Natural killer cell treated with Interleukin-12 subunit alpha and Interleukin-12 subunit beta and Interleukin-15 and Interleukin-18, amount 100 ng/mL, for 72 hours (primary cell): ENCODE measurements at places on chromosomes 5 and 9. TPM values are rescaled to one million over a fixed set of nuclear protein-coding genes. Genes with fewer than 3 reads are reported as not detected.

- H3K27me3 ChIP-seq = peaks cover 38% of the 10 kb centered on the region
- DNase-seq = no peak
- peak overlapping the region; percentile 82 for H3K4me3 ChIP-seq
- peaks cover 13% of the 10 kb centered on the region for H3K4me1 ChIP-seq
These were observed 139.3 kb downstream of the LHFPL2 start for GRCh38 chr5:78509145-78509865.

DNA sequence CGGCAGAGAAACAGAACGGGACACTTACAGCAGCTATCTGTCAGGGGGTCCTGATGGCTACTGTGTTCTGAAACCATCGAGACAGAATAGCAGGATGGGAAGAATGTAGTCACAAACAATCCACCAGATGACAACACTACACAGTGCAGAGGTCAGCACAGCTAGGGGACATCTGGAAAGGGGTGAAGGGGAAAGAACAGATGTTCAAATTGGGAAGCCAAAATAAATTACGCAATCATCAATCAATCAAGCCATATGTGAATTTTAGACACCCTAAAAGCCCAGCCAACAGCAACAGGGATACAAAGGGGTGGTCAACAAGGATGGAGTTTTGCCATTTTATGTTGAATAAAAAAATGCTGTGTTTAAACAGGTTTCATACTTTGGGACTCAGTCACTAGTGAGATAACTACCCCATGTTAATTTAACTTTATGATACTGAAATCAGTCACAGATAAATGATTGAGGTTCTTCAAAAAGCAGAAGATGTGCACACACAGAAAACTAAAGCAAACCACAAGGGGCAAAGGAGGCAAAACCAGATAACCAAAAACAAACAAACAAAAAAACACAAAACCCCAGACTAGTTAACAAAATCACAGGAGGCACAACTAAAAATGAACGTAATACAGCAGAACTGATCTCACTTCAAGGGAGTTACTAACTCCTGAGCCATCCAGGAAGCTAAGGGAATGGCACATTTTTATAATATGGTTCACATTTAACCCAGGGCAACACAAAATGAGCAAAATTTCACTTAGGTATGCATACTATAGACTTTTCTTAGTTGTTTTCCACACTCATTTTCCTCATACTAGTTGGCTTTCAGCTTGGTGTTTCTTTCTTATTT, 65.9 kb downstream of the HABP4 start:
- no peaks in the 10 kb centered on the region for H3K4me1 ChIP-seq
- no peak overlapping the region for H3K4me3 ChIP-seq
- H3K27ac ChIP-seq = no peak overlapping the region
- H3K27me3 ChIP-seq = no peaks in the 10 kb centered on the region
- DNase-seq = no peak
- no peaks in the 10 kb centered on the region for H3K36me3 ChIP-seq

Gene LHFPL2
- total RNA-seq = 1.8 TPM

Gene KIAA0825
- total RNA-seq = 5.2 TPM

GRCh38 chr9:136686534-136686793, 793 bp downstream of the AGPAT2 start:
- H3K4me1 ChIP-seq = no peaks in the 10 kb centered on the region
- H3K36me3 ChIP-seq = no peaks in the 10 kb centered on the region
- DNase-seq = no peak
- peak overlapping the region; percentile 52 for H3K4me3 ChIP-seq

GRCh38 chr5:134958755-134959154, 9.0 kb upstream of the CATSPER3 start:
- H3K4me3 ChIP-seq = no peak overlapping the region
- no peak overlapping the region for H3K27ac ChIP-seq

Gene OTULINL
- total RNA-seq = 10.7 TPM

DNA sequence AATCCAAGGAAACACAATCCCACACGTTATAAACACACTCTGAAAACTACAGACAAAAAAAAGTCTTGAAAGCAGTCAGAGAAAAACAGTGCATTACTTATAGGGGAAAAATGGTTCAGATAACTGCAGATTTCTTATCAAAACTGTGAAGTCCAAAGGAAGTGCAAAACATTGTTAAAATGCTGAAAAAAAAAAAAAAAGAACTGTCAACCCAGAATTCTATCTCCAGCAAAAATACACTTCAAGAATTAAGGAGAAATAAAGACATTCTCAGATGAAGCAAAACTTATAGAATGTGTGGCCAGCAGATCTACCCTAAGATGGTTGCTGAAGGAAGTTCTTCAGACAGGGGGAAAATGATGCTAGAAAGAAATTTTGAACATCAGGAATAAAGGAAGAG, 40.4 kb downstream of the ADAMTS2 start:
- H3K4me1 ChIP-seq = no peaks in the 10 kb centered on the region
- no peak overlapping the region for H3K27ac ChIP-seq
- no peak overlapping the region for H3K4me3 ChIP-seq
- H3K27me3 ChIP-seq = peaks cover 6% of the 10 kb centered on the region
- peaks cover 12% of the 10 kb centered on the region for H3K36me3 ChIP-seq
- DNase-seq = no peak

Gene KCTD16
- total RNA-seq = not detected

Gene ARID3C
- total RNA-seq = not detected

DNA sequence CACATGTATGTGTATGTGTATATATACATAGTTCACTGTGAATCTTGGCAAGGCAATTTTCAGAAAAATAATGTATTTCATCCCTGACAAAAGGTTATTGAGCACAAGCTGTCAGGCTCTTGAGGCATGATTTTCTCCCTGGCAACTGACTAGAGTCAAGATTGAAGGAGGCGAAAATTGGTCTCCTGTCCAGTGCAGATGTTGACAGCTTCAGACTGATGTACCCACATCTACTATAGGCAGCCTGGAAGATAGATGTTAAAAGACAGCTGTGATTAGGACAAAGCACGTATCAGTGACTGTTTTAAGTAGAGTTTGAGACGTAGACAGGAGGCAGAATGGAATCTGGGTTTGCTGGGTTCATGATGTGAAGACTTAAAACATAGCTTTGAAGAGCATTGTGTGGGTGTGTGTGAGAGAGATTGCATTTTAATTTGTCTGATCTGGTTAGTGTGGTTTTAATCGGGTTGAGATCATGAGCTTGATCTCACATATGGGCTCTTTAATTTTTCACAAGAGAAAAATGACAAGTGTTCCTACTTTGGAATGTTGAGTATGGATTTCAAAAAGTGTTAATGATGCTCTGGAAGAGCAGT, 39.1 kb downstream of the CTNNA1 start:
- H3K27me3 ChIP-seq = no peaks in the 10 kb centered on the region
- no peak overlapping the region for H3K4me3 ChIP-seq
- H3K36me3 ChIP-seq = no peaks in the 10 kb centered on the region
- no peak overlapping the region for H3K27ac ChIP-seq
- peaks cover 23% of the 10 kb centered on the region for H3K4me1 ChIP-seq

DNA sequence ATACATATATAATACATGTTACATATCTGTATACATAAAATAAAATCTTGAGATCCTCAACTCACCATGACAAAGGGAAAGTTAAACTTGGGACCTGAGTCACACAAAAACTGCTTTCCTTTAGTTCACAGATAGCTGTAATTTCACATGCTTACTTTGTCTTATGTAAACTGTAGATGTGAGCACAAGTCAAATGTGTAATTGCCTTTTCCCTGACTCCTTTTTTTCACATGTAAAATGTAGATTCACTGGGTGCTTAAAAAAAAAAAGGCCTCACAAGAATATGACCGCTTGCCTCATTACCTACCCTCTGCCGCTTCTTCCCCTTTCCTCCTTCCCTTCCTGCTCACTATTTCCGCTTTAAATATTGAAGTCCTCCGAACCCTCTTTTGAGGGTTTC, 21.9 kb upstream of the FAM169A start:
- H3K4me3 ChIP-seq = no peak overlapping the region
- no peak overlapping the region for H3K27ac ChIP-seq
- H3K4me1 ChIP-seq = peaks cover 28% of the 10 kb centered on the region
- DNase-seq = no peak
- H3K27me3 ChIP-seq = no peaks in the 10 kb centered on the region

DNA sequence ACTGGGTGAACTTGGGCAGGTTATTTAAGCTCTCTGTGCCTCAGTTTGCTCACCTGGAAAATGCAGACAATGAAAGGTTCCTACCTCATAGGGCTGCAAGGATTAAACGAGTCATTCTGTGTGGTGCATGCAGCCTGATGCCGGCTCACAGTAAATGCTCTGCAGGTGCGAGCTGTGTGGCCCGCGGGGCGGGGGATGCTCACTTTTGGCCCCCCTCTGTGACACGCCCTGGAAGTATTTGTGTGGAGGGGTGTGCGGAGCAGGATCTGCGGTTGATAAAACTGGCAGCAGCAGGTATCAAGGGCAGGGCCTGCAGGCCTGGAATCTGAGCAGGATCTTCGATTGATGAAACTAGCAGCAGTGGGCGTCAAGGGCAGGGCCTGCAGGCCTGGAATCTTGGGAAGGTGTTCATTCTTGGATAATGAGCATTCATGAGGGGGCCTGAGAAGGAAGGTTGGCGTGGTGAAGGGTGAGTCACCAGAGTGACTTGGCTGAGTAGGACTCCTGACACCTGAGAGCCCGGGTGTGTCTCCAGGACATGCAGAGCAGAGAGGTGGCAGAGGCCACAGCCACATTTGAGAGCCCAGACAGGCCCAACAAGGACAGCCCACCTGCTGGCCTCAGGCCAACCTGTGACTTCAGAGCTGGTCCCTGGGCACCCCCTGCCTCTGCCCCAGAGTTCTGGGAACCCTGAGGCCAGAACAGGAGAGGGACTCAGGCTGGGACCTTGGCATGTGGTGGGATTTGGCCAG, 11.9 kb downstream of the UNC5A start:
- peaks cover 26% of the 10 kb centered on the region for H3K27me3 ChIP-seq
- H3K27ac ChIP-seq = no peak overlapping the region
- DNase-seq = no peak
- H3K4me3 ChIP-seq = no peak overlapping the region
- no peaks in the 10 kb centered on the region for H3K36me3 ChIP-seq

Gene SLC22A4
- total RNA-seq = 2.5 TPM

Gene TMEM174
- not detected for total RNA-seq

Gene CAMK2A
- total RNA-seq = not detected

- no peaks in the 10 kb centered on the region for H3K4me1 ChIP-seq
- peaks cover 13% of the 10 kb centered on the region for H3K27me3 ChIP-seq
- no peaks in the 10 kb centered on the region for H3K36me3 ChIP-seq
These were observed 5.2 kb downstream of the HAPLN1 start for GRCh38 chr5:83715236-83716065.

DNA sequence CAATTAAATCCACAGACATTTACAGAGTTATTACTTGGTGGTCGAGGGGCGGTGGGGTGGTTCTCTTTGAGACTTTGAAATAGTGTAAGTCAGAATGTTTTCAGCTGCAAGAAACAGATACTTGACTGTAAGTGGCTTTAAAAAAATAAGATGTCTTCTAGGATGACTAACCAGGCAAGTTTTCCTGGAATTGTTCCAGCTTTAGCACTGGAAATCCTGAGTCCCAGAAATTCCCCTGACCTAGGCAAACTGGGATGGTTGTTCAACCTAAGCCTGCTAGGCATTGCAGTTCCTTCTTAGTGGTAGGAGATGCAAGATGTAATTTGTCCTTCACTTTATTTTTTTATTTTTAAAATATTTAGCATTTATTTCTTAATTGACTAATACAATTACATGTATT, 169.5 kb upstream of the POC5 start:
- DNase-seq = no peak
- H3K4me3 ChIP-seq = no peak overlapping the region
- H3K27me3 ChIP-seq = peaks cover 12% of the 10 kb centered on the region
- H3K36me3 ChIP-seq = no peaks in the 10 kb centered on the region
- no peak overlapping the region for H3K27ac ChIP-seq

DNA sequence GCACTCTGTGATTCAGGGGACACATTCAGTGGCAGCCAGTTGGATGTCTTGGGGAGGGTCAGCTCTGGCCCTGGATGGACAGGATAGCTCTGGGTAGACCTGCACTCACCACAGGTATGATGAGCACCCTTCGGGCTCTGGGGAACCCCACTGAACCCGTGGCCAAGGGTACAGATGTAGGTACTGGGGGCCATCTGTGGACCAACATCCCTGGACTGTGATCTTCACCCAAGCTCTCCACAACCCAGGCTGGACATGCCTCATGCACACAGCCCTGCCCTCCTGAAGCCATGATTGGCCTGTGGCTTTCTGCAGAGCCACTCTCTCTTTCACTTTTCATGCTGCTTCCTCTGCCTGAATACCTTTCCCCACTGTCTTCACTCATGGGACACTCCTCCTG, 15.6 kb upstream of the ACSL6 start:
- H3K4me3 ChIP-seq = no peak overlapping the region
- peak; percentile 73 for DNase-seq
- H3K27ac ChIP-seq = no peak overlapping the region
- H3K4me1 ChIP-seq = peaks cover 35% of the 10 kb centered on the region
- H3K27me3 ChIP-seq = peaks cover 11% of the 10 kb centered on the region

Gene RAI14
- 1.1 TPM for total RNA-seq

DNA sequence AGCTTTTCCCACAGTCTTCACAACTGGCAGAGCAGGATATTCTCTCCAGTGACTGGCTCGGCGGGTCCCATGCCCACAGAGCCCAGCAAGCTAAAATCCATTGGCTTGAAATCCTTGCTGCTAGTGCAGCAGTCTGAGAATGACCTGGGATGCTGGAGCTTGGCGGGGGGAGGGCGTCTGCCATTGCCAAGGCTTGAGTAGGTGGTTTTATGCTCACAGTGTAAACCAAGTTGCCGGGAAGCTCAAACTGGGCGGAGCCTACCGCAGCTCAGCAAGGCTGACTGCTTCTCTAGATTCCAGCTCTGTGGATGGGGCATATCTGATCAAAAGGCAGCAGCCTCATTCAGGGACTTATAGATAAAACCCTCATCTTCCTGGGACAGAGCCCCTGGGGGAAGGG, 194.1 kb downstream of the CCDC171 start:
- DNase-seq = no peak
- peaks cover 22% of the 10 kb centered on the region for H3K36me3 ChIP-seq
- H3K27ac ChIP-seq = no peak overlapping the region
- H3K4me1 ChIP-seq = no peaks in the 10 kb centered on the region
- no peak overlapping the region for H3K4me3 ChIP-seq

DNA sequence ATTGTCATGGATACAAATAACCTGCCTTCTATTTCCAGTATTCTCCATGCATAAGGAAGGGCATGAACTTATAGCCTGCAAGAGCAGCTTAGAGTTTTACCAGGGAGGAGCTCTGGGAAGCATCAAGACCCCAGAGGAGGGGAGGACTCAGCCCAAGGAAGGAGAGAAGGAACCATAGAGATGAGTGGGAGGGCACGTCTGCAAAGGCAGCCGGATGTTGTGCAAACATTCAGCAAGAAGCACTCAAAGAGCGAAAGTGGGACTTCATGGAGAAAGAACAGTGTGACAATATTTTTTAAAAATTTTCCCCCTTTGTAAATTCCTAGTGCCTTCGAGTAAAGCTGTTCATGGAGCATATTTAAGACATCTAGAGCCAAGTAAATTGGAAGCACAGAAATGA, 270.1 kb upstream of the PTGER4 start:
- peak; percentile 67 for DNase-seq
- H3K36me3 ChIP-seq = peaks cover 7% of the 10 kb centered on the region
